Activated T-helper 1 cell treated with Interleukin-2 at 50 U/mL for 16 hours (primary cell): ENCODE measurements at places on chromosomes 5 and 9.

DNA sequence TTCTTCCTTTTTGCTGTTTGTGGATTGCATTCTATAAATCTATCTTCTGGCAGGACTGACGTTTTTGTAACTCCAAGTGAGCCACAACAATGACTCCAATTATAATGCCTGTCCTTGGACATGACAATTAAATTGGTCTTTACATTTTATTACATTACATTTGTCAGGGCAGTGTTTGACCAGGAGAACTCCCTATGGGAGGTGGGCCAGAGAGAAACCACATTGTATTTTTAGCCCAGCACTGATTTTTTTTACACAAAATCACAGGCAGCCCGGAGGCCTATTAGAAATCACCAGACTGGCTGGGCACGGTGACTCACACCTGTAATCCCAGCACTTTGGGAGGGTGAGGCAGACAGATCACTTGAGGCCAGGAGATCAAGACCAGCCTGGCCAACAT, 99.1 kb upstream of the SMC5 start:
- DNase-seq = no peak

DNA sequence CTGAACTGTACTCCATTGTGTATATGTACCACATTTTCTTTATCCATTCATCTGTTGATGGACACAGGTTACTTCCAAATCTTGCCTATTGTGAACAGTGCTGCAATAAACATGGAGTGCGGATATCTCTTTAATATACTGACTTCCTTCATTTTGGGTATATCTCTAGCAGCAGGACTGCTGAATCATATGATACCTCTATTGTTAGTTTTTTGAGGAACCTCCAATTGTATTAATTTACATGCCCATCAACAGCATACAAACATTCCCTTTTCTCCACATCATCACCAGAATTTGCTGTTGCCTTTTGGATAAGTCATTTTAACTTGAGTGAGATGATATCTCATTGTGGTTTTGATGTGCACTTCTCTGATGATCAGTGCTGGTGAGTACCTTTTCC, 81.8 kb upstream of the FAM120A start:
- DNase-seq = no peak

GRCh38 chr5:9358961-9359685, 186.8 kb downstream of the SEMA5A start:
- no peak for DNase-seq

DNA sequence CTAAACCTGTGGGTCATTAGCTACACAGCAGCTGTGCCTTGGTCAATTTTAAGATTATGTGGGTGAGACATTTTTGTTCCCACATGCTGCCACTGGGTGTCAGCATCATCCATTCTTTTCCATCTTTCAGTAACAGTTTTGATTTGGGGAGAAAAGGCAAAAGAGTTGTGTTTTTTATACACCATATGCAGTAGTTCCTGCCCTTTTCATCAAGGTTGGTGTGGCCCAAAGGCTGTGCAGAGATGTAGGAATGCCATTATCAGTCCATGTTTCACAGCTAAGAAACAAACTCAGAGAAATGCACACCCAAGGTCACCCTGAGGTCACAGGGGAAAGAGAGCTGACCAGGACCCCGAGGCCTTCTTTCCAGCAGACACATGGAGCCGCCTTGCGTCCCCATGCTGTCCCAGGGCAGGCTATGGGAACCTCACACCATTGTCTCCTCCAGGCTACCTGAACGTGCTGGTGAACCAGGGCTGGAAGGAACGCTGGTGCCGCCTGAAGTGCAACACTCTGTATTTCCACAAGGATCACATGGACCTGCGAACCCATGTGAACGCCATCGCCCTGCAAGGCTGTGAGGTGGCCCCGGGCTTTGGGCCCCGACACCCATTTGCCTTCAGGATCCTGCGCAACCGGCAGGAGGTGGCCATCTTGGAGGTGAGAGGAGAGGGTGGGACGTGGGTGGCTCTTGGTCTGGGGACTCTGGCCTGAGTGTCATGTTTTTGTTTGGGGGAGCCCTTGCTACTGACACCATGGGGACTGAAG, 27.8 kb upstream of the GRPEL2 start:
- DNase-seq = no peak

DNA sequence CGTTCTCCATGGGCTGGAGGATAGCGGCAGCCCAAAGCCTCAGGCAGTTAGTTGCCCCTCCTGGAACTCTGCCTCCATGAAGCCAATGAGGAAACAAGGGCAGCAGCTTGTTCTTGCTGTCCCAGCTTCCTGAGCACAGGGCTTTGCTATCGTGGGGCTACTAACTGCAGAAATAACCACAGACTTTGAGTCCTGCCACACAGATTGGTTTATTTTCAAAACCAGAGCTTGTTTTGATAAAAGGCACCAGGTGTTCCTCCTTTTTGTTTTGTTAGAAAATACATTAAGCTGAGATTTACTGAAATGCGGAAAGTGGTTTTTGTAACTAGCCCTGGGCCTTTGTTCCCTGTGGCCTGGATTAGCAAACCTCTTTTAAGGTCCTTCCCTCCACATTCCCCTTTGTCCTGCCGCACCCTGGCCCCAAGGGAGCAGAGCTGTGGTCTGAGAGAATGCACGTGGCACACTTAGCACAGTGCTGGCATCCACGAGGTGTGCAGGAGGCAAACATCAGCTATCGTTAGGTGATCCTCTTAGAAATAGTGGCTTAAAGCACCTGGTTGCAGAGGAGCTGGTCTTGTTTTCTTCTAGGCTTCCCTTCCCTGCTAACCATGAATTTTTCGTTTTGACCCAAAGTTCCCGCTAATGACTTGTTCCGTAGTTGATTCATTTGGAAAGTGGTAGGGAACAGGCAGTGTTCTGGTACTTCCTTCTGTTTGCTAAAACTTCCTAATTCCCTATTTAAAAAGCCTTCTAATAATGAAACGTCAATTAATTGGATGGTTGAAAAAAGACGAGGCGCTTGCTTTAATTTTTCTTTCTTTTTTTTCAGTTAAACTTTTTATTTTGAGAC, 21.5 kb downstream of the MVB12B start:
- no peak for DNase-seq

DNA sequence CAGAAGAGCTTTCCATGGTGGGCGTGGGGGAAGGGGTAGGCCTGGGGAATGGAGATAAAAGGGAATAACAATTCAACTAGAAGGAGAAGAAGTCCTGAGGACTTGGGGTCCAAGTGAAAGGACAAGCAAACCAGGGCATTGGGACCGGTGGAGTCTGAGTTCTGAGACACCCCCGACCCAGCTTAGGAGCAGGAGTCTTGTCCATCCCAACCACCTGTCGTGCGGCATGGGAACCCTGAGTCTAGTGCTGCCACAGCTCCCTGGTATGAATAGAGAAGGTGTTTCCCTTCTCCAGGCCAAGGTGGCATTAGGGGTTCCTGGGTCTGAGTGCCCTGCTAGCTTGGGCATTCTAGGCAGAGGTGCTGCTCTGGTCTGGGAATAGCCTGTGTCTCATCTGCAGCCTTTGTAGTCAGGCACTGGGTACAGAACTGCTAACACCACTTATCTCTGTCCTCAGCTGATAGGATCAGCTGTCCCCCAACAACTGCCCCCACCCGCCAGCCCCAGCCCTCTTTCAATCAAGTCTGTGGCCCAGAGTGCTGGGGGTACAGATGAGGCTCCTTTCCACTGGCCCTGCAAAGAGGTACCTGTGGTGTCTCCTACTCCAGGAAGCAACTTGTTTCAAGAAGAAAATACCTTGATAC, 9.9 kb downstream of the HNRNPAB start:
- DNase-seq = no peak
